ENCODE measurements at places on chromosomes 7 and 10. TPM values are rescaled to one million over a fixed set of nuclear protein-coding genes. Genes with fewer than 3 reads are reported as not detected.

DNA sequence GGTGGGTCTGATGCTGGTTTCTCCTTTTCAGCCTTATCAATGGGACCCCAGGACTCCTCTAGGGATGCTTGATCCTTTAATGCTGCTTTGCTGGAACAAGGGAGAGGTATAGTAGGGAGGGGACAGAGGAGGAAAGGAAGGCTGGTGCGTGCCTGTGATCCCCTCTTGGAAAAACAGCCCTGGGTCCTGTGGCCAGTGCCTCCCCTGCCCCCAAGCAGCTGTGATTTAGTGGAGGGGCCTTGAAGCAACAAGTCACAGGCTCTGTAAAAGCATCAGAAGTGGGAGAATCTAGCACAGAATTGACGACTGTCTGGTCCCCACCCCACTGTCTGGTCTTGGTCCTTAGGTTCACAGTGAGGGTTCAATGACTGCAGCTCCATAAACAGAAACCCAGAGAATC, 237.7 kb downstream of the SKAP2 start:
- DNase-seq = no peak

- peak; percentile 30 for DNase-seq
Observed at GRCh38 chr10:86795353-86795752, 38.9 kb downstream of the BMPR1A start.

DNA sequence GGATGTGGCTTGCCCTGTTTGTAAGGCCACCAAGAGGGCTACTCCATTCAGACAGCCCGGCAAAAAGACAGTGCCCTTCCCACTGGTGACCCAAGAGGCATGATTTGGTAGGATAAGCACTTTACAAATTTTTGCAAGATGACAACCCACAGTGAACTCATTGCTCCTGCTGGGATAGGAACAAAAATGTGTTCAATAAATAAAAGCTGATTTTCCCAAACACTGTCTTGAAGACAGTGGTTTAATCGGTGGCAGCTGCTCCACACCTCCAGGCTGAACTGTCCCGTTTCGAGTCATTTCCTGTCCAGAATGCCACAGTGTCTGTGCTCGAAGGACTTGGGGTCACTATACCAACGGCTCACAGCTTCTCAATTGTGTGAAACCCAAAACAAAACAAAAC, 45.1 kb upstream of the NPTX2 start:
- no peak for DNase-seq

GRCh38 chr7:130903358-130903974, 169.5 kb upstream of the KLF14 start:
- DNase-seq = no peak

DNA sequence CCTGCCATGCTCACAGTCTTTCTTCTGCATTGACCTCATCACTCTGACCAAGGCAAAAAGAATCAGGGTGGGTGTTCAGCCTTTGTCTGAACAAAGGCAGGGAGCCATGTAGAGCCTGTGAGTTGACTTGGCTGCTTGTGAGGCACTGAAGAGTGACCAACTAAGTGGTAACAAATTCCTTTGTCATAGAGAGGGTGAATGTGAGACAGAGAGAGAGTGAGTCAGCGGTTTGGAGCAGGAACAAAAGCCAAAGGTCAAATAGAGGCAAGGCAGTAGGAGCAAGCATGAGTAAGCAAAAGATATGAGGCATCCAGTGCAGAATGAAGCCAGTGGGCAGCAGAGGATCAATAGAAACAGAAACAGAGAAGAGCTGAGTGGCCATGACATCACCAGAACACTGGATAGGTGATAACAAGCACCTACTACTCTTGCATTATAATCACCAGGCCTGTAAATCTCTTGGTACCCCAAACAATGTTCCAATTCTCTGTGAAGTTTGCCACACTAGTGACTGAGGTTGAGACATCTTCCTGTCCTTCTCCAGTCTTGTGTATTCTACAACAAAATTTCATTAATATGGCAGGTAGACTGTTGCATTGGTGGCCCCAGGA, 116.2 kb upstream of the LAMB4 start:
- DNase-seq = no peak

DNA sequence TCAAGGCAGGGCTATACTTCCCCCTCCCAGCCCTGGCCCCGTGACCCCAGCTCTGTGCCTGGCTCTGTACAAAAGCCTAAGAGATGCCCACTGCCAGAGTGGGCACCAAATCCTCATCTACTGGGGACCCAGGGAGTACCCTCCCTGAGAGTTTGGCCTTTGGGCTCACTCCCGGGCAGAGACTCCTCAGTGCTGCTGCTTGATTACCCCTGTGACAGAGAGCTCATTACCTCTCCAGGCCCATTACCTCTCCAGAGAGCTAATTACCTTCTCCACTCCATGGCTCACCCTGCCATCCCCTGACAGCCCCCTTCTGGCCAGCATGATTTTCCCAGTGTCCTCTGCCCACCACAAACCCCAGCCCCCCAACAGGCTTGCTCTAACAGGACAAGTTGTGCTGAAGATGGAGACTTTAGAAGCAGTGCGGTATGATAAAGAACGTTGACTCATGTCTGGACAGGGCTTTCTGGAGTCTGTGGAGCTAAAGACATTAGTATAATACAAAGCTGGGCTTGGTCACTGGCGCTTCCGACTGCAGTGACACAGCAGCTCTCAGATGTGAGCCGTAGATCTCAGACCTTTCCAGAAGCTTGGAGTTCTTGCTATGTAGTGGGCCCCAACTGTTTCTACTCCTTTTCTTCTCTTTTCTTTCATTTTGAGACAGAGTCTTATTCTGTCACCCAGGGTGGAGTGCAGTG, 111.3 kb upstream of the KCTD7 start:
- no peak for DNase-seq

GRCh38 chr10:123967626-123968243, 76.1 kb upstream of the CPXM2 start:
- peak; percentile 43 for DNase-seq

DNA sequence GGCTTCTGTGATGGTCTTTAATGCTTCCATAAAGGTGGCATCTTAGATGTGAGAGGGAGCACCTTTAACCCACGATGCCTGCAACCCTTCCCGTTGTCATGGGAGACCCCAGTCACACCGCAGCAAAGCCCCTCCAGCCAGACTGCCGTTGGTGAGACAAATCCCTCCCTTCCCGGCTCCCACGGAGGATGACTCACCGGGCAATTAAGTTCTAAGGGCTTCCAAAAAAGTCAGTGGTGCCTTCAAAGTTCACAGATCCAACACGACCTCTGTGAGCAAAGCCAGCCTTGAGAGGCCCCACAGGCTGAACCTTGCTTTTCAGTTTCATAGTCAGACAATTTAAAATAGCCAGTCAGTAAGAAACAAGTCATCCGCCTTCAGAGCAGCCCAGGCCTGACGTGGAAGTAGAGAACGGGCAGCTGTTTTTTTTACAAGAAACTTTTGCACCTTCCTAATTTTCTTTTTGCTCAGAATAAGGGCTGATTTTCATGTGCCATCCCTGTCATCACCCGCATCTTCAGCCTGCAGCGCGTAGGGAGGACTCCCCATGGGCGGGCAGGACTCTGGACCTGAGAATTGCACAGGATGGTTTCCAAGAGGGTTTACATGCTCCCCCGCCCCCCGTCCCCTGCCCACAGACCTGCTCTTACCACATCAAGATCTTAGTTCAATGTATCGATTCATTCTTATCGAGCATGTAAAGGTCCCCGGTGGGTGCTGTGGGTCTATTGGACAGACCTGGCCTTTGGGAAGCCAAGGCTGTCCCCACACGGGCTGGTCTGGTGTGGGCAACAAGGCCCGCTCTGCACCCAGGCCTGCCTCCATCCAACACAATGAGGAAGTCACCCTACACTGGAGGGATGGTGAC, 333.9 kb downstream of the DNAJB6 start:
- no peak for DNase-seq

DNA sequence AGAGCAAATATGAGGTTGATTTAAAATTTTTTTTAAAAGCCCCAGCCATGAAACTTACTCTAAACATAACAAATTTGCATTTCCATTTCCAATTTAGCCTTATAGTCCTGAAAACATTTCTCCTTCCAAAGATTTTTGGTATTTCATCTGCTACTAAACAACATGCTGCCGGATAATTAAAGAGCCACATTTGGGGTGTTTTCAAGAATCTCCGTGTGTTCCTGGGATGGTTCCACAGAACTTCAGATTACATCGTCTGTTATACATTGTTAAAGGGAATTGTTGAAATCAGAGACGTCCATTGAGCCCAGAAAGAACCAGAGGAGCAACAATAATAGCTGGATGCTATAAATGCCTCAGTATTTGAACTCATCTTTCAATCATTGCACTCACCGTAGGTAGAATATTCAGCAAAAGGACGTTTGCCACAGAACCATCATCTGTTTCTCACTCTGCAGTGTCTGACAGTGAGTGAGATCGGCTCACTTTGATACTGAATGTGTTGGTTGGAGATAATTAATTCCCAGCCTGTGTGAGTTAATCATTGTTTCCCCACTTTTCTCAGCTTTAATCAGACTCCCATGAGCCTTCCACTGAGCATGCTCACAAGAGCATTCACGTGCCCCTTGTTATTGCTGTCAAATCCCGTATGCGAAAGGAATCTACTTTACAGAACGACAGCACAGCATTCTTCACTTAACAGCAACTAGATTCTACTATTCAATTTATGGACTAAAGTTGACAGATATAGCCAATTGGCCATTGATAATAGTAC, 128.4 kb upstream of the PALS2 start:
- no peak for DNase-seq

GRCh38 chr7:79876848-79877252, 257.8 kb upstream of the GNAI1 start:
- no peak for DNase-seq

Gene HECW1
- not detected for total RNA-seq

Gene CUZD1
- 1.7 TPM for total RNA-seq

Gene UNCX
- total RNA-seq = 0.10 TPM

Gene DNAH11
- total RNA-seq = 0.43 TPM

Gene PTN
- total RNA-seq = not detected

Gene ASZ1
- total RNA-seq = not detected

Gene OR2A42
- not detected for total RNA-seq

Gene CADPS2
- 0.25 TPM for total RNA-seq

Gene SH2D4B
- total RNA-seq = not detected
